ENCODE measurements at places on chromosomes 7 and 10. TPM values are rescaled to one million over a fixed set of nuclear protein-coding genes. Genes with fewer than 3 reads are reported as not detected.

The NPC1L1 gene
- 0.04 TPM for total RNA-seq

The AKR1D1 gene
- 0.27 TPM for total RNA-seq

The MYOZ1 gene
- 0.83 TPM for total RNA-seq

The PANK1 gene
- 8.5 TPM for total RNA-seq

The CNOT4 gene
- 26.3 TPM for total RNA-seq

The GFRA1 gene
- 5.0 TPM for total RNA-seq

The OR2A42 gene
- not detected for total RNA-seq

The NDUFB2 gene
- 465 TPM for total RNA-seq

The CYP3A5 gene
- total RNA-seq, result 61.2 TPM

The CCDC172 gene
- total RNA-seq, result not detected

The RHOBTB1 gene
- total RNA-seq, result 34.2 TPM

The C10orf62 gene
- total RNA-seq, result 0.90 TPM

The MACC1 gene
- 3.3 TPM for total RNA-seq

The SPDYE2 gene
- not detected for total RNA-seq

The PIK3AP1 gene
- 17.8 TPM for total RNA-seq

The GJD4 gene
- total RNA-seq, result not detected

The PON1 gene
- 10.2 TPM for total RNA-seq

The SEMA3E gene
- 0.22 TPM for total RNA-seq

The SPACDR gene
- total RNA-seq, result 0.78 TPM

The ZNF425 gene
- total RNA-seq, result 1.4 TPM

The SERPINE1 gene
- 18.8 TPM for total RNA-seq

The RAPGEF5 gene
- total RNA-seq, result 29.3 TPM

The LIPN gene
- total RNA-seq, result 0.41 TPM

The SLC18A3 gene
- not detected for total RNA-seq

The POLR2J2 gene
- total RNA-seq, result 0.55 TPM

The KIN gene
- total RNA-seq, result 13.1 TPM

The CLDN15 gene
- 2.1 TPM for total RNA-seq

The PDLIM1 gene
- 0.89 TPM for total RNA-seq

The NPTX2 gene
- total RNA-seq, result 75.8 TPM

The GARIN1A gene
- total RNA-seq, result 2.0 TPM

The CYP2W1 gene
- total RNA-seq, result 42.2 TPM

The FKBP9 gene
- 74.8 TPM for total RNA-seq

The ZNF316 gene
- total RNA-seq, result 23.4 TPM

The MLXIPL gene
- 117 TPM for total RNA-seq

The TNS3 gene
- 75.8 TPM for total RNA-seq

The DBF4 gene
- 17.5 TPM for total RNA-seq

The OPALIN gene
- not detected for total RNA-seq

The FAM131B gene
- 0.10 TPM for total RNA-seq

The IKZF1 gene
- total RNA-seq, result 21.5 TPM

The WEE2 gene
- total RNA-seq, result not detected

The TNRC18 gene
- total RNA-seq, result 8.9 TPM

The SMO gene
- total RNA-seq, result 23.9 TPM

The CLRN3 gene
- 0.29 TPM for total RNA-seq

The ADCYAP1R1 gene
- 0.22 TPM for total RNA-seq

The TFR2 gene
- total RNA-seq, result 0.87 TPM

The SLC39A12 gene
- not detected for total RNA-seq

The CALHM3 gene
- not detected for total RNA-seq
